Cortex of kidney (tissue), 1 donor: ENCODE measurements at places on chromosomes 2 and 18.

DNA sequence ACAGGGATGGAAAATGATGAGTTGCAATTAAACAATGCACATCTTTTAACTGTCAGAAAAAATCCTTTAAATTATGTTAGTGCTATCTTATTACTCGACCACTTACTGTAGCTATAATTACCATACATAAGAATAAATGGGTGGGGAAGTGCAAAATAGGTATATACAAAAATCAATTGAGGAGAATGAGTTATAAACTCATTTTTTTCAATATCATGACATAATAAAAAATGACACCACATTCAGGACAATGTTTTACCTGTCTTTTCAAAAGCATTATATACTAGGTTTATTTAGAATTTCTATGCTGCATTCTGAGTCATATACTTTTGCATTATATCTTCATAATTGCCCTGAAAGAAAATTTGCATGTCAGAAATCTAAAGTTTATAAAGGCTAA lies 1533.6 kb downstream of the LRP1B start:
- no peak for DNase-seq

GRCh38 chr18:44659771-44660170 lies 20.9 kb upstream of the SETBP1 start:
- DNase-seq = no peak

- DNase-seq = no peak
These were observed 15.5 kb upstream of the ECEL1 start for GRCh38 chr2:232502911-232503808.

DNA sequence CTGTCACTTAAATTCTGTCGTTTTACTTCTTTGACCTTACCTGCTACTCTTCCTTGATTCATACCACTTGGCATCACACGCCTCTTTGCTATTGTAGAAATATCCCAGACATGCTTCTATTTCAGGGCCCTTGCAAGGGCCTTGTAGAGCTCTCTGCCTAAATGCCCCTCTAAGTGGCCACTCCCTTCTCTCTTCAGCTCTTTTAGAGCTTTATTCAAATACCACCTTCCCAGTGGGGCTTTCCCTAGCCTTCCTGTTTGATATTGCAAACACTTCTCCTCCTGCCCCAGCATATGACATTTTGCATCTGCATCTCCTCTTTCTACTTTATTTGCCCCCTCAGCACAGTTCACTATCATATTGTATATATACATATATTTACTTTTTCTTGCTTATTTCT lies 54.0 kb downstream of the PELI1 start:
- no peak for DNase-seq

- DNase-seq = no peak
These were observed 110.8 kb downstream of the TDRD15 start for GRCh38 chr2:21234464-21235120.

DNA sequence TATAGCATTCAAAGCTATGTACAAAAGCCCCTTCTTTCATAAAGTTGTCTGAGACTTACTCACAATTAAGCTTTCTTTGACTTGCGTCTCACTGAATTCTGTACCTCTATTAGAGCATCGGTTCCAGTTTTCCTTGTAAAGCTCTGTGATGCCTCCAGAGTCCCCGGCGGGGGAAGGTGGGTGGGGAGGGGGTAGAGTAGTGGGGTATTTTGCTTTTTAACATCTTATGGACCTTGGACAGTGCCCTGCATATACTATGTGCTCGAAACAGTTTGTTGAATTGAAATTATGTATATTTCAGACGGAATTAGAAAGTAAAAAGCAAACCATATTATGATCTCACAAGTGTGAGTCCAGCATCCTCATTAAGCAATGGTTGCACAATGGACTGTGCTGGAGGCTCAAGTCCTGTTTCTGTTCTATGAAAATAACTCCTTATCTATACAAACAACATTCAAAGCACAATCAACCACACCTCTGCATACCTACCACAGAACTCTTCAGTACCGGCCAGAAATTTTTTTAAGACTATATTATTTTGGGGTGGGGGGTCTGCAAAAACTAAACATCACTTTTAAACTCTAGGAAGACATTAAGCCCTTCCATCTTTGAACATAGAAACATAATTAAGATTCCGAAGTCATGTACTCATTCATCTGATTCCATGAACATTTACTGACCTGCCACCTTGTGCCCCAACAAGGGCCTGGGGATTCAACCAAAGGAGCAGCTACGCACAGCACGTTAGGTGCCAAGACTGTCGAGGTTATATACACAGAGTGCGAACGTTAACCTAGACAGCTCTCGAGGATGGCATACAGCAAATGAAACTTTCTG lies 908 bp downstream of the STAT1 start:
- DNase-seq = no peak

DNA sequence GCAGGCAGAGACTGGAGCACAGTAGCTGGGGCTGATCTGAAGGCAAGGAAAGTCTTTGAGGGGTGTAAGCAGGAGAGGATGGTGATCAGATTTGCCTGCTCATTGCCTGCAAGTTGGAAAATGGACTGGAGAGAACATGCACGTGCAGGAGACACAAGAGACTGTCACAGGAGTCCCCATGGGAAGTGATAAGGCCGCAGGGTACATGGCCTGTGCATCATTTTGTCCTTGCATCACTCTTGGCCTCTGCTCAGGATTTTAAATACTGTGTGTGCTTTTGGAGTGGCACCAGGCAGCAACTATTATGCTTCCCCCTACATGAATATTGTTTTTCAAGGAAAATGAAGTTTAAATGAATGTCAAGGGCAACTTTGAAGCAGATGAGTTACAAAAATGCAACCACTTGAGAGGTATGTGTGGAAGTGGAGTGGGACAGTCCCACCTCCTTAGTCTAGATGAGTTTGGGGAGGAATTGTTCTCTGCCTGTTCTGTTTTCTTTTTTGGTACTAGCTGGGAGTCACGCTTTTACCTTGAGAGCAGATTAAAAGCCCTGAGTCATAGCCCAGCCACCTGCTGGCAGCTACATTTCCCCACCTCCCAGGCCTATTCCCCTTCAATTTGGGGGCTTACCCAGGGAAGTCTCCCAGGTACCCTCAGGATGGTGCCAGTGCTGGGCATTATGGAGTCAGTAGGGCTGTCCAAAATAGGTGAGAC lies 19.3 kb downstream of the MAPK4 start:
- no peak for DNase-seq

DNA sequence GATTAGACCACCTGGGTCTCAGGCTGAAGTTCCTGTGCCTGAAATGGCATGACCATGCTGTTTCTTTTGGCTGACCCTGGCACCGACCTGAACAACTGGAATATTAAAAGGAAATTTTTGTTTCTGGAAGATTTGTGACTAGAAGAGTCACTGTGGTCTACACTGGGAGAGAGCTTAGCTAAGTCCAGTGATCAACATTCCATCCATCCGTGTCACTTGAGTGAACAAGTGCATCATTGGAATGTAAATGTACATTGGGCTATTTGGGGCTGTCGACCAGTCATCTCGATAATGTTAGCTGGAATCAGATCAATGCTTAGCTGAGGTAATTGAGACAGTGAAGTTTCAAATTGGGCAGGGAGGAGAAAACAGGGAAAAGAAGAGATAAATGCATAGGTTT lies 95.4 kb upstream of the CCDC85A start:
- DNase-seq = no peak

DNA sequence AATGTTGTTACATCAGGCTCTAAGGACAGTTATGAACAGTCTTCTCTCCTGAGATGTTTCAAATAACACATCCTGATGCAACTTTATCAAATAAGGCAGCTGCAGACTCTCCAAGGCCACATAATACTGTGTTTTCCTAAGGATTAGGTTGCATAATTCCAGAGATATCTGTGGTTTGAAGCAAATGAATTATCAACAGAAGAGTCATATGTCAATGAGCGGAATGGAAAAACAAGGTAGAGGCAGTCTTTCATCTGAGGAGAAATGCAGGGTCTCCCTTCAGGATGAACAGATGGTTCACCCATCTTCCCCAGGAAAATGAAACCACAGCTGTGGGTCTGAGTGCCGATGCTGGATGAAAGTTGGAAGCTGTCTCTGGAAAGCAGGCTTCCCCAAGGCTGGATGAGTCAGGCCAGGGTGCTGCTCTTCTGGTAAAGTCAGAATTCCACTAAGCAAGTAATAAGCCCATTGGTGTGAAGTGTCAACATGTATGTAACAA lies 22.2 kb downstream of the LYG1 start:
- no peak for DNase-seq

GRCh38 chr18:7417727-7418126 lies 149.4 kb upstream of the PTPRM start:
- DNase-seq = no peak

GRCh38 chr18:55633032-55633431 lies 45.0 kb upstream of the TCF4 start:
- no peak for DNase-seq

- no peak for DNase-seq
These were observed 212.4 kb upstream of the HNRNPA3 start for GRCh38 chr2:177000061-177000714.

DNA sequence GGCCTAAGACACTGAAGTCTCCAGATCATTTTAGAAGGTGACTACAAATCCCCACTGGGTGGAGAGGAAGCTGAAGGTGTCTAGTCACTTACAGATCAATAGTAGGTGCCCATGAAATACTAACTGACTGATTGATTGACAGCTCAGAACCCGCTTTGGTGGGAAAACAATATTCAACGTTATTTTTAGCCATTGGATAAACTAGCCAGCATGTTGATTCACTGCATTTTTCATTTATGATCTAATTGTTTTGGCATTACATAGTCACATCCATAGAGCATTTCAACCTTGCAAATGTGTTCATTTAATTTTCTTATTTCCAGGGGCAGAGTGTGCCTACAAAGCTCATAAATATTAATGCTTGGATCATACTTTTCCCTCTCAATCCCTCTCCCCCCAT lies 162.3 kb downstream of the MREG start:
- DNase-seq = no peak
